CD4-positive, alpha-beta T cell (primary cell): ENCODE measurements at places on chromosomes 7 and 10. TPM values are rescaled to one million over a fixed set of nuclear protein-coding genes. Genes with fewer than 3 reads are reported as not detected.

Gene MYL7
- not detected for total RNA-seq

Gene OLAH
- total RNA-seq = 0.22 TPM

Gene TRIM56
- 29.9 TPM for total RNA-seq

Gene MSRB2
- total RNA-seq = 1.4 TPM

Gene SFMBT2
- 41.0 TPM for total RNA-seq

Gene LRRC17
- total RNA-seq = 0.22 TPM
